ENCODE measurements at places on chromosomes 2 and 18.

GRCh38 chr2:239444626-239445577 lies 44.1 kb upstream of the HDAC4 start:
- DNase-seq: no peak

GRCh38 chr2:235000426-235001236 lies 48.8 kb downstream of the SH3BP4 start:
- no peak for DNase-seq

DNA sequence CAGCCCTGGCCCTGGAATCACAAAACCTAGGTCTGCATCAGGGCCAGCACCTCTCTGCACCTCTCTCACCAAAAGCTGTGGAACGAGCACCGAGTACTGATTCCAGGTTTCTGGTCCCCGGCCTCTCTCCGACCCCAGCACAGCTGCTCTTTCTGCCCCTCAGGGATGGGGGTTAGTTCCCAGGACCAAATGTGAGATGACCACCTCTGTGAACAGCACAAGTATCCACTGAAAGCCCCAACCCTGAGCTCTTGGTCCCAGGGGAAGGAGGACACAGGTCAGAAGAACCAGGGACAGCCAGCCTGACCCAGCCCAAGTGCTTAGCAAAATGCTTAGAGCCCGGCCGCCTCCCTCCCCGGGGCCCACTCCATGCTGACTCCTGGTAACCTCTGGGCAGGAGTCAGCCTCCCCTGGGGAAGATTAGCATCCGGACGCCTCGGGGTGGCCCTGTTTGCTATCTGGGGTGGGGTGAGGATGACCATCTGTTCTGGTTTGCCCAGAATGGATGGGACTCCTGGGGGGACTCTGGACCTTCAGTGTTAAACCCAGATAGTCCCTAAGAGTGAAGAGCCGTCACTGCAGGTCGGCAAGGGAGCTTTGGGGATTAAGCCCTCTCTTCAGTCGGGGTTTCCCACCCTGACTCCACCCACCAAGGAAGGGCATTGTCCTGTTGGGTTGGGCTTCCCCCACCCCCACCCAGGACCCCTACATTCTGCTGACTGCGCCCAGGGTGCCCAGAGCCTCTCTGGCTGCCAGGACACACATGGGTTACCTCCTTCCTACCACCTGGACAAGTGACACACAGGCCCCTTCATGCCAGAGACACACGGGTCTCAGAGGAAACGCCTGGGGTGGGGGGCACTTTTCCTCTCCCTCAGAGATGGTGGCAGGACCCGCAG lies 9.4 kb upstream of the GPR55 start:
- no peak for DNase-seq

GRCh38 chr2:40251137-40251536 lies 200.8 kb downstream of the SLC8A1 start:
- DNase-seq: no peak

DNA sequence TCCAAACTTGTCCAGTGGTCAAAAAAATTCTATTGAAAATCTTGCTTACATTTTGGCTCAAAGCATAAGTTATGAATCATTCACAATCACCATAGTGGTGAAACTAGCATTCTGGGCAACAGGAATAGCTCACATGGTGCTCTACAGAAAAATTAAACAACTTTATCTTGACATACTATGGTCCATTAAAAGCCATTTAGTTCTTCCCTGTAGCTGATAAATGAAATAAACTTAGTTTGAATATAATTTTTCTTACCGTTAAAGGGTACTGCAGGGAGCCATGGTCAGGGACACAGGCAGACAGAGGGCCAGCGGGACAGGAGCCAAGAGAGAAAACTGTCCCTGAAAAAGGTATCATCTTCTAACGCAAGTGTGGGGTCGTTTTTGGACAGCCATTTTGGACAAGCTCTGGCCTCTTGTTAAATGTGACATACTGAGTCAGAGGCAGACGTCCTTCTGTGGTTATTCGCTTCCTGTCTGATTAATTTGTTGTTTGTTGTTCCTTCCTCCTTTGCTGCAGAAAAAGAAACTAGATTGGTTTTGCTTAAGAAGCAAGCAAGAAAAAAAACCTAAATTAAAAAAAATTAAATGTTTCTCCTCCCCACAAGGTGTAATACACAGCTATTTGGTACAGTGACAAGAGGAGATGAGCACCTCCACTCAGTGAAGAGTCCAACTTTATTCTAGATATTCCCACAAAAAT lies at the start of gene WIPF1:
TSS of gene WIPF1 (minus strand) at position 460 of the 703 bp plus-strand sequence. CDS start 12,231 bp downstream, outside the sequence.
- no peak for DNase-seq

DNA sequence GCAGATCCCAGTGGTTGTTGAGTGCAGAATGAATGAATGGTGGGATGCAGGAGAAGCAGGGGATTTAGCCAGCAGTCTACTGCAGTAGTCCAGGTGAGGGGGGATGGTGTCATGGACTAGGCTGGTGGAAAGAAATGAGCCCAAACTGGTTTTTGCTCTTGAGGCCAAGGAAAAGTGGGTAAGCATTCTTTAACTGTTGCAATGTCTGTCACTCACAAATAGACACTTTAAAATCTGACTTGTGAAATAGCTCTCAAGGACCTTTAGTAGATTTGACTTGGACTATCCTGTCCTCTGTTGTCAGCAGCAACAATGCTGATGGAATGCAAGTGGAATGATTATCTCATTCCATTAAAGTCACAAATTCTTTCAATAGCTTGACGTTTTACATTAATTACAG lies 37.5 kb upstream of the STK17B start:
- no peak for DNase-seq

- no peak for DNase-seq
Measured at GRCh38 chr18:11095674-11096293, 53.6 kb downstream of the PIEZO2 start.

DNA sequence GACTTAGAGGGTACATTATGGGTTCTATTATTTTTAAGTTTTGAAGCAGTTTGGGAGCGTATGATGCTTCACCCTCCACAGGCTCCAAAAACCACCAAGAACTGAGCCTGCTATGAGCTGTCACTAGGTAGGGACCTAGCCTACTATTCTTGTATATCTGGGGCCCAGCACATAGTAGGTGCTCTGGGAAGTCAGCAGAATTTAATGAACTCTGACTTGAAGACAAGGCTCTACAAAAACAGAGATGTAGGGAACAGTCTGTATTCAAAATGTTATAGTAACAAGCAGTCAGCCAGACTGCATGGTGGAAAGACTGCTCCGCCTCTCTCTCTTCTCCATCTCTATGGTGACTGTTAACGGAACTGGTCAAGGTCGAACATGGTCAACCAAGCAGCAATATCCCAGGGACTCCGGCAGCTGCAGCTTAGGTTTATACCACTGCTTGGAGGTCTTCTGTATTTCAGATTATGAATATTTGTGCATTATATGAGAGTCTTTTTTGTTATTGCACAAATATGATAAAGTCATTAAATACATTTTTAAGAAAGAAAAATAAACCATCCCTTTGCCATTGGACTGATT lies 22.2 kb upstream of the YWHAQ start:
- DNase-seq: no peak

DNA sequence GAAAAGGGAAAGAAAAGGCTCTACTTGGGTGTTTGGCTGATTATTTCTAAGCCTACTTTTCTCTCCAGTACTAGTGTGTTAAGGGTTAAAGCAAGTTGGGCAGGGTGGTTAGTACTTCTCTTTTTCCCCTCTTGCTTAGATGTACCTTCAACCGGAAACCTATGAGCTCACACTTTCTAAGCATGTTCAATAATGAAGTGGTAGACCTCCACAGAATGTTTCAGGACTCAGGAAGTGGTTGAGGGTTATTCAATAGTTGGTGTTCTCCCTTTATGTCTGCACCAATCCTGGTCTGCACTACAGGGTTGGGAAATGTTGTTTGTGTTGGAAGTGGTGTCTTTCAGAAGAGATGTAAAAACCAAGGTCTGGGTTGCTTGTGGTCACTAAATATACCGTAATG lies 137.1 kb downstream of the ZEB2 start:
- DNase-seq: no peak

GRCh38 chr2:225637259-225637658 lies 237.7 kb downstream of the NYAP2 start:
- no peak for DNase-seq

- no peak for DNase-seq
Measured at GRCh38 chr2:196361606-196362326, 190.4 kb upstream of the STK17B start.

GRCh38 chr2:55766947-55767346 lies 73.3 kb upstream of the PNPT1 start:
- DNase-seq: no peak

DNA sequence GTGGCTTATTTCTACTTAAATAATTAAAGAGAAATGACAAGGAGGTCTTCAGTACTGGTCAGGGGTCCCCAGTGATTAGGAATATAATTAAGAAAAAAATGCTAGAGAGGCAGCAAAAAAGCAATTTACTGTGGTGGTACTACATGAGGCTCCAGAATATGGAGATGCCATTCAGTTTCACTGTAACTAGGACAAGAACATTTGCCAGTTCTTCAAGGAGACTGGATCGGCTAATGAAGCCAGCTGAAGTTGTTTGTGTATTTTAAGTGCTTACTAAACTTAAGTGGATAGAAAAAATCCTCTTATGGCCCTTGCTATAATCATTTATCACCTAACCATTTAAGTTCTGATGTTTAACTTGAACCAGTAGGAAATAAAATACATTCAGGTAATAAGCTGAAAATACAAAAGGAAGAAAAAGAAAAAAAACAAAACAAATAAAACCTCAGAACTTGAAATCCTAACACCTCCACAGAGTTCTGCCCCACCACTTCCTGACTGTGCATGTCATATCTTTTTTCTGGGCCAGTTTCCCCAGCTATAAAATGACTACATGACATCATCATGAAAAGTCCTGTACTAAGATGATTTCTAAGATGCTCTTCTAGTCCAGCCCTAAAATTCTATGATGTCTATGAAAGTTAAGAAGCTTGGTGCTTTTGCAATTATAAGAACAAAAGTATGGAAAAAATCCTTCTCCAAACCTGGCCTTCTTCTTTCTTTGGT lies 98.0 kb downstream of the TRABD2A start:
- no peak for DNase-seq

DNA sequence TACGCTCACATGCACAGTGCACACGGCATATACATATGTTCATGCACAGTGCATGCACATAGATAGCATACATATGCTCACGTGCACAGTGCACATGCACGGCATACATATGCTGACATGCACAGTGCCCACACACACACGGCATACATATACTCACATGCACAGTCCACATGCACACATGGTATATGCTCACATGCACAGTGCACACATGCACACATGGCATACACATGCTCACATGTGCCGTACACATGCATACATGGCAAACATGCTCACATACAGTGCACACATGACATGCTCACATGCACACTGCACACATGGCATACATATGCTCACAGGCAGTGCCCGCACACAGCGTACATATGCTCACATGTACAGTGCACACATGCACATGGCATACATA lies 97.7 kb upstream of the CTDP1 start:
- DNase-seq: no peak

- DNase-seq: no peak
Measured at GRCh38 chr2:194203898-194204297, 1453.1 kb upstream of the SLC39A10 start.

- DNase-seq: no peak
Measured at GRCh38 chr2:241295326-241296095, 20.0 kb downstream of the HDLBP start.

GRCh38 chr18:35241448-35241804 lies 592 bp downstream of the ZNF397 start:
- no peak for DNase-seq

DNA sequence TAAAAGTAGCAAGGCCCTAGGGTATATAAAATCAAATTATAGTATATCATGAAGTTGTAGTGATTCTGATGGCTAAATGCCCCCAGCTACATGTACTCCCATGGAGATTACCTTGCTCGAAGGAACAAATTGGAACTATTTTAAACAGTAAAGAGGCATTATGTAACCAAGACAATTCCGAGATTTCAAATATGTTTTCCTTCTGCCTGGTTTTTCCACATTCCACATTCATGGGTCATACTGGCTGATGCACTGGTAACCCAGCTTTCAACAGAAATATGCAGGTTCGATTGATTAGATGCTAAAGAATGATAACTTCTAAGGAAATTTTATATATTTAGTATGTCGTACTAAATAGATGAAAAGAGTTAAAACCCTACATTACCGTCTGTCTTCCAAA lies 62.3 kb upstream of the MGAT4A start:
- DNase-seq: no peak

- no peak for DNase-seq
Measured at GRCh38 chr2:195051401-195051800, 605.6 kb upstream of the SLC39A10 start.

GRCh38 chr2:8255448-8255800 lies 426.4 kb upstream of the ID2 start:
- no peak for DNase-seq

- DNase-seq: no peak
Measured at GRCh38 chr18:42024131-42024530, 69.1 kb downstream of the PIK3C3 start.

GRCh38 chr2:188032786-188033185 lies 258.9 kb upstream of the GULP1 start:
- DNase-seq: no peak

GRCh38 chr2:196253116-196253480 lies 81.7 kb upstream of the STK17B start:
- DNase-seq: no peak

All from stimulated activated CD4-positive, alpha-beta T cell treated with anti-CD3 and anti-CD28 coated beads, Interleukin-4, amount 100 ng/mL, for 1 hour (primary cell).